Vagina (tissue), 2 donors: ENCODE measurements at places on chromosomes 13 and 19.

DNA sequence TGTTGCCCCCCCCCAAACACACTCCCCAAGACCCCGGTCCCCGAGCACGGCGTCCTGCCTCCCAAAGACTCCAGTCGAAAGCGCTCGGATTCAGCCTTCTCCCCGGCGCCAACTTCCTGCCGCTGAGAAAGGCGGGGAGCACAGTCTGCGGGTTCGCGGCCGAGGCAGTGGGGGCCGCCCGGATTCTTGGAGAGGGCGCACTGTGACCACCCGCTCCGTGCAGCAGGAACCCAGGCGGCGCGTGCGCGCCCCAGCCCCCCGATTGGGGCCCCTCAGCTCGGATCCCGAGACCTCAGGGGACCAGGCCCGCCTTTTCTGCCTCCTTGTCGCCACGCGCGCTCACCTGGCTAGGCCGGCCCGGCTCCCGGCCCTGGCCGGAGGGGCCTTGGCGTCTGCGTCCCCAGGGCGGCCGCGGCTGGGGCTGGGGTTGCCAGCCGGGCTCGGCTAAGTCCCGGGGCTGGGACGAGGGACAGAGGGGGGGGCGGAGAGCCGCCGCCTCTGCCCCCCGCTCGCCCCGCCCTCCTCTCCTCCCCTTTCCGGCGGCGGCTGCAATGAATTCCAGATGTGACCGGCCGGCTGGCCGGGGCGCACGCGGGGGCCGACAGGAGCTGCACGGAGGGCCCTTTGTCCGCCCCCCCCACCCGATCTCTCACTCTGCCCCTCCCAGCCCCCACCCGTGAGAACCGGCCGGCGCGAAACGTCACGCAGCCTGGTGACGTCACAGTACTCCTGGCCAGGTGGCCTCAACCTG, at the start of gene S1PR2:
S1PR2 (minus strand) TSS at position 471 of the 751 bp plus-strand sequence. CDS start 6,426 bp downstream, outside the sequence.
- DNase-seq, result no peak

DNA sequence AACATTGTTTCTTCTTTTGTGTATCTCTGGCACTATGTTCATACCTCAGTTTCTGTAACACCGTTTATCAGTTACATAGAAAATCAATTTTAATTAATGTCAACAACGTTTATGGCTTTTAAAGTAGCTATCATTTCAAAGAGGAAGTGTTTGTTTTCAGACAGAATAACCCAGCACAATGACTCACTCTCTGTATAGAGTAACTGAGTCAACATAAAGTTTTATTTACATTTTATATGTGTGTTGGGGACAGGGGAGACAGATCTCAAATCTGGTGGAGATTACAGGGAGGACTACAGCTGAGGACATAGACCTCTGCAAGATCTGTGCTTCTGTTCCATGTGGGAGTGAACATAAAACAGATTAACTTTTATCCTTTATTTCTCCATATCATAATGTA, 2590.1 kb downstream of the PCDH9 start:
- no peak for DNase-seq

DNA sequence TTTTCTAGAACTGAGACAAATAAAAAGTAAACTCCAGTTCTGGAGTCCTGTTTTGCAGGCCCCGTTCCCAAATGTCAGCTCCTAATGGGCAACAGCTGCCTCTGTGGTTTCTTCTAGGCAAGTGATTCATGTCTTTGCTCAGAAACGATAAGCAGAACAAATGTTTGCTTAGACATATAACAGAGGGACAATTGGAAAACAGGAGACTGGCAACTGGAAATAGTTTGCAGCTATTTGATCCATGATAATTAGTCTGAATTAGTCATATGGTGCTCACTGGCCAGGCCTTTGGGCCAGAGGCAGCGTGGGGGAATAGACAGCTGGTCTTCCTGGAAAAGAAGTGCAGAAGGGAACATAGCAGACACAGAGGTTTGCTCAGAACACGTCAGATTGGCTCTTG, 29.2 kb upstream of the TSHZ3 start:
- no peak for DNase-seq

GRCh38 chr19:41350735-41351338, 2.9 kb downstream of the TGFB1 start:
- DNase-seq, result no peak

DNA sequence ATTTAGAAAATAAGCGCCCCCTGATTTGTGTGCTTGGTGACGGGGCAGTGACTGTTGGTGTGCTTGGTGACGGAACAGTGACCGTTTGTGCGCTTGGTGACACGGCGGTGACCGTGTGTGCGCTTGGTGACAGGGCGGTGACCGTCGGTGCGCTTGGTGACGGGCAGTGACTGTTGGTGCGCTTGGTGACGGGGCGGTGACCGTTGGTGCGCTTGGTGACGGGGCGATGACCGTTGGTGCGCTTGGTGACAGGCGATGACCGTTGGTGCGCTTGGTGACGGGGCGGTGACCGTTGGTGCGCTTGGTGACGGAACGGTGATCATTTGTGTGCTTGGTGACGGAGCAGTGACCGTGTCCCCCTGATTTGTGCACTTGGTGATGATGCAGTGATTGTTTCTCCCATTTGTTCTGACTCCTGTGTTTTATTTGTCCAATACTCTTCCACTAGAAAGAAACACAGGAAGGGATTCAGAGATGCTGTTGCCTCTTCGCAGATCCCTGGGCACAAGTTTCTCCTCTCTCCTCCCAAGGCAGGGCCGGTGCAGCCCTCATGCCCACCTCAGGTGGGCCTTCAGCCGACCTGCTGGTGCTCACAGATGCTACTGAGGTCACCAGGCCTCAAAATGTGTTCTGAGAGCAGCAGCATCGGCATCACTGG, 128.3 kb downstream of the ATP11A start:
- no peak for DNase-seq

- DNase-seq, result no peak
Observed at GRCh38 chr19:17790059-17790780, 4.7 kb upstream of the B3GNT3 start.

GRCh38 chr19:56152644-56153043, 11.6 kb downstream of the ZNF444 start:
- no peak for DNase-seq

GRCh38 chr19:5172859-5173630, 167.6 kb downstream of the PTPRS start:
- no peak for DNase-seq

DNA sequence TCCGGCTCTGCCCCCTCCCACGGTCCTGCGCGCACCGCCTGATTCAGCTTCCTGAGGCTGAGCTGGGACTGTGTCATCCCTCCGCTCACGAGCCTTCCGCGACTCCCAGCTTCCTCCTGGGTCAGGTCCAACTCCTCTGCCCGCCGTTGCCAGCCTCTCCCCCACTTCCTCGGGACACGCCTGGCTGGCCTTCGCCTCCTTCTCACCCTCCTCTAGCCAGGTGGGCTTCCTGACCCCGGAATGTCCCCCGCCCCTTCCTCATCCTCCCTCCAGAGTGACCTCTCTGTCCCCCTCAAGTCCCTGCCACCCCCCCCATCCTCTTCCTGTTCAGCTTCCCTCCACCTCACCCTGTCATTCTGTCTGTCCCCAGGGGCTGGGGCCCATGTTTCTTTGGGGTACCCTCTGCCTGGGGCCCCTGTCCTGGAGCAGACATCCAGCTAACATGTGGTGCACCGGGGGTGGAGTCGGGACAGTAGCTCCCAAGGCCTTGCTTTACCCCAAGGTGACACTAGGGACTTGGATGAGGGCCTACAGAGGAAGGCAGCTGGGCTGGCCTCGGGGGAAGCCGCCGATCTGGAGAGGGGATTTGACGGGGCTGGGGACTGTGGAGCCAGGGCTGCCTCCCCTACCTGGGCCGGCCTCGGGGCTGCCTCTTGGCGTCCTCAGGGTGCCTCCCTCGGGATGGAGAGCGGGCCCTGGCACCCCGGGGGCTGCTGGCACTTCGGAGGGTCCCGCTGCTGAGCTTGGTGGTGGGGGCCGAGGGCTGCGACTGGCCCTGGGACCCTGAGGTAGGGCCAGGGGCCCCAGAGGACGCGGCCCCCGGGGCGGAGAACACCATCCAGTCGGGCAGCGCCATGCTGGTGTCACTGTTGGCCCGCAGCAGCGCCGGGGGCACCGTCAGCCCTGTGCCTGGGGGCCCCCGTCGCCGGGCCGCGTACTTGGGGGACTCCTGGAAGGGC, 16.5 kb downstream of the SHANK1 start:
- DNase-seq, result no peak

DNA sequence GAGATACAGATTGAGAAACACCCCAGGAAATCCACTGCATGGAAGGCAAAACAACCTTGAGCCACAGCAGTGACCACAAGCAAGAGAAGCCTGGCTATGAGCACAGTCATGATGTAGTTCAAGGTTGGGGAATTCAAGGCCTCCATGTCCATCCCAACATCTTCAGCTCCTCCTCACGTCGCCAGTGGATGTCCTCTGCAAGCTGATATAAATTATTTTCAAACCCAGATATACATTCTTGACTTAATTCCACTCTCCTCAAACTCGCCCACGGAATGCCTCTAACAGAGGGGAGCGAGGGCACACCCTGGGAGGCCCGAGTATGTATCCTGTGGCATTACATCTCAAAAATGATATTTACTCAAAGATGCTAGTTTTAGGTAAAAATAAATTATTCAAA, 105.5 kb downstream of the SHISA2 start:
- no peak for DNase-seq

DNA sequence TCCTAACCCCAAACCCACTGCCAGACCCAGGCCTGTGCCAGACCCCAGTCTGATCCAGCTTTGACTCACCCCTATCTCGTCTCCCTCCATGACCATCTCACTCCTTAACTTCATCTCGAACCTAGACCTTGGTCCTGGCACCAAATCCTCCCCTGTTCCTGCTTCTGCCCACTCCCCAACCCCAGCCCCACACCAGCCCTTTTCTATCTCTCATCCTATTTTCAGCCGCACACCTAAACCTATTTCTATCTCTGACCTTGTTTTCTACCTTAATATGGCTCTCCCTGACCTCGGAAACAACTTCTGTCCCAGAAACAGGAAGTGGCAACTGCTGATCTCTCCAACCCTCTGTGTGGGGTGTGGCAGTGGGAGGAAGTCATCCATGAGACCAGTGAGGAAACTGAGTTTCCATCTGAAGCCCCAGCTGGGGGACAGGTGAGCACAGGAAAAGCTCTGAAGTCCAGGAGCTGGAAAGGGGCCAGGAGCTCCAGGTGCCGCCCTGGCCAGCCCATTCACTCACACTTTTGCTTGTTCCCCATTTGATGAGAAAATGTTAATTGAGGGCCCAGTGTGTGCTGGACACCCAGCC, 13.7 kb downstream of the PTH2 start:
- DNase-seq, result no peak

GRCh38 chr19:17394891-17395415, 957 bp upstream of the CCDC194 start:
- no peak for DNase-seq

DNA sequence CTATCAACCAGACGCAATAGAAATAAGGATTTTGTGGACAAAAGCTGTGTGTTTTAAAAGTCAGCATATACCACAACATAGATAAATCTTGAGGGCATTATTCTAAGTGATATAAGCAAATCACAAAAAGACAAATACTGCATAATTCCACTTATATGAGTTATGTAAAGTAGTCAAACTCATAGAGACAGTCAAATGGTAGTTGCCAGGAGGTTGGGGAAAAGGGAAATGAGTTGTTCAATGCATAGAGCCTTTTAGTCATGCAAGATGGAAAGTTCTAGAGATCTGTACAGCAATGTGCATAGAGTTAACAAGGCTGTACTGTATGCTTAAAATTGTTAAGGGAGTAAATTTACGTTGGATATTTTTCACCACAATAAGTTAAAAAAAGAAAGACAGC, 244.7 kb downstream of the DCT start:
- DNase-seq, result no peak

DNA sequence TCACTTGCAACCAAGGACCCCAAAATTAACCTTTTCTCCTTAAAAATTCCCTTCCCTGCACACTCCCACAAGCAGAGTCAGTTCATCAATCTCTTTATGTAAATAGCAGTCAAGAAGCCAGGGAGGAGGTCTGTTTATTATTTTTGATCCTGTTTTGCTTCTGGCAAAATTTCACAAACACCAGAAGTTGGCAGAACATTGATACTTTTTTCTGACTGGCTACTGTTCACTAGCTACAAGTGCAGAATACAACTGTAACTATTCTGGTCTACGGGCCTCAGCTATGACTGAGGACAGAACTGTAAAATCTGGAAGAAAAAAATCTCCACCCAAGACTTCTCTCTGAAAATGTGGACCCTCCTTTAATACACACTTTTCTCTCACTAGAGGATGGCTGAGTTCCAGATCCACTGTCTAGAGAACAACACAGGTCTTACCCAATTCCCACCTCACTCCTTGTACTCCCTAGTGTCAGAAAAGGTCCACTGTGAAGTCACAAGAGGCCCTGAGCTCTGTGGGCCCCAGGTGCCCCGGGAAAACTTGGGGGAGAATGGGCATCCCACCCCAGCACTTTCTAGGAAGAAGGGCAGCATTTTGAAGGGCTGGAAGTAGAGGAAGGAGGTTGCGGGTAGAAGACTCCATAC, 14.5 kb downstream of the STARD13 start:
- no peak for DNase-seq

DNA sequence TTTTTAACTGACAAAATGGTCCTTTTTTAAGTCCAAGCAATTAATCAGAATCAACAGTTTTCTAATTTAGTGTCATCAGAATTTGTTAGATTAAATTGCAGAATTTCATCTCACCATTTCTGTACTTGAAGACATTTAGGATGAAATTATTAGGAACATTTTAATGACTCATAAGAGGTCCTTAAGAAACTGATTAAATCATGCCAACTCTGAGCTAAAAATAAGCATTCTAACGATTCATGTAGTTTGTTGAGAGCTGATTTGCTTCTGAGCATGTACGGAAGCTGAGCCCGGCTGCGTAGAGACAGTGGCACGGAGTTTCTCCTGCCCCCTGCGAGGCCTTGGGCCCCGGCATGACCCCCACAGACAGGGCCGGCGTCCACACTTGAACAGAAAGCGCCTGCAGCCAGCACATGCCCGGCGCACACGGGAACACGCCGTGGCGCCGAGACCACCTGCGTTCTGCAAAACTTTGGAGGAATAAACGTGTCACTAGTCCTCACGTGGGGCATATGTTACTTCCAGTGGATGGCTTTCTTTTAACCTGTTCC, 89.7 kb upstream of the MCF2L start:
- DNase-seq, result no peak

GRCh38 chr19:48934837-48935236, 1.3 kb downstream of the DHDH start:
- DNase-seq, result no peak

GRCh38 chr13:40520916-40521315, 145.5 kb downstream of the FOXO1 start:
- no peak for DNase-seq

- DNase-seq, result no peak
Observed at GRCh38 chr19:48061401-48062344, 17.8 kb upstream of the CABP5 start.

DNA sequence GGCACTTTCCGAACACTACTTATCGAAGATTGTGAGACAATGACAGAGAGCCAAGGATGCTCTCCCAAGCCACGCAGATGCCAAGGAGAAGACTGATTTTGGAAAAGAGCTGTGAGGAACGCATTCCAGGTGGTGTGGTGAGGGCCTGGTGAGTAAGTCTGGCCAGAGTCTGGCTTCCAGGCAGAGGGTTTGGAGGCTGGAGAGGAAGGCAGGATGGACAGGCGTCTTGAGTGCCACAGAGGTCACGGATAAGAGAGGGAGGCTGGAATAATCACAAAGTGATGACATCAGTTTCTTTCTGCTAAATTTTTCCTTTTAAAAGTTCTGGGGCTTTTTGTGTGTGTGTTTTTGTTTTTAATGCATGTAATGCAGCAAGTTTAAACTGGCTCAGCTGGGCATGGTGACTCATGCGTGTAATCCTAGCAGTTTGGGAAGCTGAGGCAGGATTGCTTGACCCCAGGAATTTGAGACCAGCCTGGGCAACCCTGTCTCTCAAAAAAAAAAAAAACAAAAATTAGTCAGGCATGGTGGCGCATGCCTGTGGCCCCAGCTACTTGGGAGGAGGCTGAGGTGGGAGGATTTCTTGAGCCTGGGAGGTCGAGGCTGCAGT, 235.1 kb downstream of the NALCN start:
- no peak for DNase-seq

GRCh38 chr13:63436325-63436668, 2020.6 kb upstream of the PCDH20 start:
- no peak for DNase-seq
